CD4-positive, alpha-beta T cell (primary cell): ENCODE measurements at places on chromosomes 2 and 18. TPM values are rescaled to one million over a fixed set of nuclear protein-coding genes. Genes with fewer than 3 reads are reported as not detected.

- no peak for DNase-seq
Measured at GRCh38 chr2:227824711-227825110, 11.1 kb downstream of the CCL20 start.

- no peak for DNase-seq
Measured at GRCh38 chr18:57085371-57085770, 61.5 kb upstream of the BOD1L2 start.

The TMEM18 gene
- total RNA-seq = 26.3 TPM

The CD8A gene
- total RNA-seq = 2.1 TPM

GRCh38 chr2:7517088-7517487 lies 599.9 kb downstream of the RNF144A start:
- DNase-seq = peak; percentile 7

- no peak for DNase-seq
Measured at GRCh38 chr18:6482198-6482977, 67.7 kb upstream of the L3MBTL4 start.

DNA sequence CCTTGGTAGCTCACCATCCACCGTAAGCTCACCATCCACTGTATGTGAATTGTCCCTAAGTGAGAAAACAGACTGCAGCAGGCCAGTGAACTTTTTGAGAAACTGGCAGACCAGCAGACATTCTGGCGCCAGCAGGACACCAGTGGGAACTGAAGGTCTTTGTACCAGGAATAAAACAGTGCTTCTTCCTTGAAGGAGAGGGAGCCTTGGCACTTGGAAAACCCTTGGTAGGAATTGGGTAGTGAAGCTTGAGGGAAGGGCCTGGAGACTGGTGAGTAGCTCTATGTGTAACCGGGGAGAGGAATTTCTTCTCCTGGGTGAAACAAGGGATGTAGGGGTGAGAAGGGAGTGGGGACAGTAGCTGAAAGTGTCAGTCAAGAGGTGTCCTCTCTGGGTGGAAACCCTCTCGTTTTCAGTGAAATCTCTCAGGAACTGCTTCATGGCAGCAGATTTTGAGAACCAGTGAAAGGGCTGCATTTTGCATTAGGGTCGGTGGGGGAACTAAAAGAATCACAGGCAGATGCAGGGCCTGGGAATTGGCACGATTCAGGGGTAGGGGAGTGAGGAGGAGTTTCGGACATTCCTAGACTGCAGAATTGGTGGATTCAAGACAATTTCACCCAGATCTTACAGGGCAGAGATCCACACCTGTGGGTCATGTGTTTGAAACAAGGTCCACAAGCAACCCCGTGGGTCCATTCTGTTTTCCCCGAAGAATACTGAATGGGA lies 131.5 kb upstream of the DLX2 start:
- DNase-seq = no peak

DNA sequence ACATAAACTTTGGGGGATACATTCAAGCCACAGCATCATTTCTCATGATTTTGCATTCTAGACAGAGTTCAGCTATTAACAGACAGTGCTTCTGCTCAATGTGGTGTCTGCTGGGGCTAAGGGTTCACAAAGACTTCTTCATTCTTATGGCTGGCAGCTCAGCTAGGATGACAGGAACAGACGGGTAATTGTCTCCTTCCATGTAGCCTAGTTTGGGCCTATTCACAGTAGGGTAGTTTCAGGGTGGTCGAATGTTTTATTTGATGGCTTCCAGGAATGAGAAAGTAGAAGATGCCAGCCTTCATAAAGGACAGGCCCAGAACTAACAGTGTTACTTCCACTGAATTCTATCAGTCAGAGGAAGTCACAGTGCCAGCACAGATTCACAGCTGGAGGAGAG lies 26.0 kb upstream of the BCL2L11 start:
- DNase-seq = no peak

DNA sequence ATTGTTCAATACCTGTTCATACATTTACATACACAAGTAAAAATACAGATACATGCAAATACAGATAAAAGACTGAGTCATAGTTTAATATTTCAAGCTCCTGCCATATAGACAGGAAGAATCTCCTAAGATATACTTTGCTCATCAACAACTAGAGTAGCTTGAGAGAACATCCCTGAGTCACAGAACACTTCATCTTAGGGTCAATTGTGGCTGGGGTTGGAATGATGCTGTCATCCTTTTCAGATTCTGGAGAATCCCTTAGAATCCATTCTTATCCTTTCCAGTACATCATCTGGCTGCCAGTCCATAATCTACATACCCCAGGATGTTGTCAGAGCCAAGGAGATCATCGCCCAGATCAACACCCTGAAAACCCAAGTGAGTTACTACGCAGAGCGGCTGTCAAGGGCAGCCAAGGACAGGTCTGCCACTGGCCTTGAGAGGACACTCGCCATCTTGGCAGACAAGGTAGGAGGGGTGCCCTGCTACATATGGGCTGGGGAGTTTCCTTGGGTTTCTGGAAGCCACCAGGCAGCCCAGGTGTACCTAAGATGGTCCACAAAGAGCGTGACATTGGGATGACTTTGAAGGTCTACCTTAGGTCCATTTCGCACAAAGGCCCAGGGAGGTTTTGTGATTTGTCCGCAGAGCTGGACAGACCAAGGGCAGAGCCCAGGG lies 55.7 kb downstream of the COA5 start:
- no peak for DNase-seq

GRCh38 chr2:24469148-24469650 lies 21.9 kb upstream of the NCOA1 start:
- no peak for DNase-seq

GRCh38 chr2:233830111-233830802 lies 24.1 kb downstream of the HJURP start:
- DNase-seq = no peak

DNA sequence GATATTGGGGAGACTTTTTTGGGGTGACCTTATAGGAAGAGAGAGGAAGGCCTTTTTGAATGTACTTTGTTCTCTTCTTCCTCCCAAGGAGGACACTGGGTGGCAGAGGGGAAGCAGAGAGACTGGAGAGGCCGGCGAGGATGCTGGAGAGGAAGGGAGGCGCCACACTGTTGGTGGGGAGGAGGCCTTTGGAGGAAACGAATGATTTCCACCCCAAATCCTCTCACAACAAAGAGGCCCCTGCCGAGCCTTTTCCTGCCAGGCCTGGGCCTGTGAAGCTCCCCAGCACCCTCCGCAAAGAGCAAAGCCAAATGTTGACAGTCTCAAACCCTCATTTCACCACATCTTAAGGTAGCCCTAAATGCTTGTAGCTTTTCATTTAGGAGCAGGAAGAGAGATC lies 59.0 kb upstream of the UPP2 start:
- DNase-seq = no peak
